ENCODE measurements at places on chromosomes 2 and 18. TPM values are rescaled to one million over a fixed set of nuclear protein-coding genes. Genes with fewer than 3 reads are reported as not detected.

- no peak overlapping the region for H3K27ac ChIP-seq
- peaks cover 44% of the 10 kb centered on the region for H3K36me3 ChIP-seq
- no peak for DNase-seq
- peaks cover under 1% of the 10 kb centered on the region for H3K4me1 ChIP-seq
These were observed 21.2 kb downstream of the CAPG start for GRCh38 chr2:85388878-85389538.

- peaks cover 40% of the 10 kb centered on the region for H3K4me1 ChIP-seq
- H3K27ac ChIP-seq: no peak overlapping the region
- no peak for DNase-seq
- H3K36me3 ChIP-seq: no peaks in the 10 kb centered on the region
- no peaks in the 10 kb centered on the region for H3K27me3 ChIP-seq
These were observed 100.4 kb upstream of the SMAD2 start for GRCh38 chr18:48030616-48031480.

GRCh38 chr2:43039376-43040080, 186.9 kb downstream of the ZFP36L2 start:
- no peak for DNase-seq
- no peaks in the 10 kb centered on the region for H3K36me3 ChIP-seq

DNA sequence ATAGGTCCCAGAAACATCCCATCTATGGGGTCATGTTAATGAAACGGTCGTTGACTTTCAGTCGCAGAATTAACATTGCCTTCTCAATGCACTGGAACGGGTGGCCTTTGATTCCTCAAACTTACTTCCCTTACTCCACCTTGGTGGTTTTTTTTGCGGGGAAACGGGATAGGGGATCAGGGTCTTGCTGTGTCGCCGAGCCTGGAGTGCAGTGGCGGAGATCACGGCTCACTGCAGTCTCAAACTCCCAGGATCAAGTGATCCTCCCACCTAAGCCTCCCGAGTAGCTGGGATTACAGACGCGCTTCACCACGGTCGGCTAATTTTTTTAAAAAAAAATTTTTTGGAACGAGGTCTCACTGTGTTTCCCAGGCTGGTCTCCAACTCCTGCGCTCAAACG, 754 bp downstream of the ATG16L1 start:
- DNase-seq: no peak
- H3K4me3 ChIP-seq: peak overlapping the region; percentile 95

The KCNK3 gene
- total RNA-seq: 10.6 TPM

- DNase-seq: no peak
- H3K27me3 ChIP-seq: no peaks in the 10 kb centered on the region
- H3K36me3 ChIP-seq: no peaks in the 10 kb centered on the region
- H3K27ac ChIP-seq: no peak overlapping the region
These were observed 29.9 kb upstream of the EIF2AK3 start for GRCh38 chr2:88657131-88657530.

The CDK15 gene
- not detected for total RNA-seq

GRCh38 chr2:121501031-121501430, 29.6 kb upstream of the RNU4ATAC start:
- H3K27me3 ChIP-seq: no peaks in the 10 kb centered on the region
- DNase-seq: no peak
- peaks cover 29% of the 10 kb centered on the region for H3K4me1 ChIP-seq
- no peak overlapping the region for H3K4me3 ChIP-seq

- DNase-seq: no peak
- peaks cover 22% of the 10 kb centered on the region for H3K4me1 ChIP-seq
- peak overlapping the region; percentile 80 for H3K27ac ChIP-seq
- no peaks in the 10 kb centered on the region for H3K27me3 ChIP-seq
- no peaks in the 10 kb centered on the region for H3K36me3 ChIP-seq
These were observed 641 bp downstream of the MAPRE3 start for GRCh38 chr2:26970928-26971627.

DNA sequence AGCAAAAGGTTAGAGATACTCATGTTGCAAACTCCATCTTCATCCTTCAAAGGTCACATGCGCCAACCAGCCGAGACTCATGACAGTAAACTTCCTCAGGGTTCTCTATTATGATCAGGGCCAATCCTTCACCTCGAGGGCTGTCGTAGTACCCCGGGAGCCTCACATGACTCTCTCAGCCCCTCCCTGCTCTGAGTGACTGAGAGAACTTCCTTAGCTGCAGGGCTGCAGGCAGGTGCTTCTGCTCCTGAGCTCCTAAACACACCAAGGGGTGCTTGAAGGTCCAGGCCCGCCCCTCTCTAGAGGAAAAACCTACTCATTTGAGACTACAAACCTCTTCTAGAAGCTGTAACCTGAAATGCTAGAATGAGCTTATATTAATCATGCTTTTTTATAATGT, 48.2 kb downstream of the LONRF2 start:
- peak overlapping the region; percentile 46 for H3K27ac ChIP-seq
- H3K36me3 ChIP-seq: no peaks in the 10 kb centered on the region
- peak; percentile 89 for DNase-seq
- no peaks in the 10 kb centered on the region for H3K27me3 ChIP-seq

- H3K27me3 ChIP-seq: no peaks in the 10 kb centered on the region
- peaks cover 18% of the 10 kb centered on the region for H3K4me1 ChIP-seq
- no peak overlapping the region for H3K27ac ChIP-seq
- no peaks in the 10 kb centered on the region for H3K36me3 ChIP-seq
- DNase-seq: no peak
These were observed 16.1 kb upstream of the MLPH start for GRCh38 chr2:237470914-237471313.

- DNase-seq: no peak
- H3K4me3 ChIP-seq: no peak overlapping the region
- H3K4me1 ChIP-seq: peaks cover 5% of the 10 kb centered on the region
These were observed 21.9 kb downstream of the ASXL2 start for GRCh38 chr2:25856377-25856776.

The HOXD10 gene
- 19.6 TPM for total RNA-seq

DNA sequence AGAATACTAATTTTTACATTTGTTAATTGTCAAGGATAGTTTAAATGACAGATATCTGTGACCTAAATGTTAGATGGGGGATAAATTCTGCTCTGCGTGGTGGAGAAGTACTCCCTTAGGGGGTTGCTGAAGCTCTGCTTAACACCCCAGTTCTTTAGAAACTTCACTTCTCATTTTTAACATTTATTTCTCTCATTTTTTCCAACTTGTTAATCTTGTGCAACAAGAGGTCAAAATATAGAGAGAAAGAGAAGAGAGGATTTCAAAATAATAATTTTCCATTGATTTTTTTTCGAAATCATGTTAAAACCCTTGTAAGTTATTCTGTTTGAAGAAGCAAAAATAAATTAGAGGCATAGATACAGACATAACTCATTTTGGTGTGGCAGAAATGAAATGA, 61.3 kb upstream of the SLC8A1 start:
- no peak for DNase-seq
- no peaks in the 10 kb centered on the region for H3K27me3 ChIP-seq
- H3K4me1 ChIP-seq: no peaks in the 10 kb centered on the region
- no peak overlapping the region for H3K27ac ChIP-seq
- H3K4me3 ChIP-seq: no peak overlapping the region

DNA sequence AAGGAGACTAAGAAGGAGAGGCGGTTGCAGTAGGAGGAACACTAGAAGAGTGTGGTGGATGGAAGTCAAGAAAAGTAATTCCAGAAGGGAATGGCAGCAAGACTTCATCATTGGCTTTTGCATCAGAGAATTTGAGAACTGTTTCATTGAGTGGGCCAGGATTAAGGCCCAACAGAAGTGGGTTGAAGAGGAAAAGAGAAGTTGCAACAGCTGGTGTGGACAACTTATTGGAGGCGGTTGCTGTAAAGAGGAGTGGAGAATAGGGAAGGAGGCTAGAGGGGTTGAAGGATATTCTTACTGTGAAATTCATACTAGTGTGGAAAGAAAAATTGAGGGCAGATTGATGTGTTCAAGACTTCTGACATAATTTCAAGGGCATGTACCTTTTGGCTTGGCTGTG, 168.7 kb upstream of the FN1 start:
- no peak overlapping the region for H3K27ac ChIP-seq
- no peaks in the 10 kb centered on the region for H3K36me3 ChIP-seq
- no peaks in the 10 kb centered on the region for H3K4me1 ChIP-seq
- no peak overlapping the region for H3K4me3 ChIP-seq

The CTAGE1 gene
- total RNA-seq: not detected

- H3K36me3 ChIP-seq: no peaks in the 10 kb centered on the region
- no peak overlapping the region for H3K27ac ChIP-seq
- H3K4me3 ChIP-seq: no peak overlapping the region
- DNase-seq: no peak
These were observed 745.3 kb downstream of the SATB2 start for GRCh38 chr2:198712485-198712884.

- H3K27me3 ChIP-seq: no peaks in the 10 kb centered on the region
- H3K4me3 ChIP-seq: no peak overlapping the region
- no peaks in the 10 kb centered on the region for H3K36me3 ChIP-seq
- H3K27ac ChIP-seq: no peak overlapping the region
- no peak for DNase-seq
- no peaks in the 10 kb centered on the region for H3K4me1 ChIP-seq
These were observed 1257.5 kb upstream of the ACVR2A start for GRCh38 chr2:146587291-146587713.

The CMPK2 gene
- total RNA-seq: 5.6 TPM

GRCh38 chr2:74001781-74002504, 17.2 kb downstream of the TET3 start:
- H3K27me3 ChIP-seq: no peaks in the 10 kb centered on the region
- H3K36me3 ChIP-seq: no peaks in the 10 kb centered on the region
- peak overlapping the region; percentile 70 for H3K4me3 ChIP-seq
- no peak for DNase-seq

DNA sequence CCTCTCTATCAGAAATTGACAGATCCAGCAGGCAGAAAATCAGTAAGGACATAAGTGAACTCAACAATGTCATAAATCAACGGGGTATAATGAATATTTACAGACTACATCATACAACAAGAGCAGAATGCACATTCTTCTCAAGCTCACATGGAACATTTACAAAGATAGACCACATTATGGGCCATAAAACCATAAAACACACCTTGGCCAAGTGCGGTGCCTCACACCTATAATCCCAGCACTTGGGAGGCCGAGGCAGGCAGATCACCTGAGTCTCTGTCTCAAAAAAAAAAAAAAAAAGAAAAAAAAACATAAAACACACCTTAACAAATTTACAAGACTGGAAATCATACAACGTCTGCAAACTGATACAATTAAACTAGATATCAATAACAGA, 36.7 kb downstream of the FBXO15 start:
- no peak overlapping the region for H3K4me3 ChIP-seq
- H3K27me3 ChIP-seq: no peaks in the 10 kb centered on the region
- DNase-seq: no peak
- no peaks in the 10 kb centered on the region for H3K4me1 ChIP-seq
- H3K36me3 ChIP-seq: no peaks in the 10 kb centered on the region

DNA sequence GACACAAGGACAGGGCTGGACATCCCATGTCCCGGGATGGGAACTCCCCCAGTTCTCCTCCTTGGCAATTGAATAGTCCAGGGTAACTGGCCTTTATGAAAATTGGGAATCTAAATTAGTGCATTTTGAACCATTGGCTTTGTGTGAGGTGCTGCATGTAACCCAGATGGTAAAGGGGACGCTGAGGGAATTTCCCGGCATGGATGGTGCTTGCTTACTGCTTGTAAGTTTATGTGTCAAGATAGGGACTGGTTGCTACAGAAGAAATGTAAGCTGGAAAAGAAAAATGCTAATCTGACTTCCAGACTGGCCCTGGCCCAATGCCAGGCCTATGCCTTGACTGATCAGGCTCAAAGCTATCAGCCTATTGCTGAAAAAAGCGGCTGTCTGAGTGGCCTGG, 1096.7 kb upstream of the DDX18 start:
- DNase-seq: no peak
- H3K27me3 ChIP-seq: no peaks in the 10 kb centered on the region
- H3K4me3 ChIP-seq: no peak overlapping the region
- no peaks in the 10 kb centered on the region for H3K4me1 ChIP-seq

- no peak overlapping the region for H3K4me3 ChIP-seq
- no peaks in the 10 kb centered on the region for H3K27me3 ChIP-seq
- DNase-seq: no peak
- no peaks in the 10 kb centered on the region for H3K36me3 ChIP-seq
- no peak overlapping the region for H3K27ac ChIP-seq
These were observed 8.2 kb downstream of the KCNJ3 start for GRCh38 chr2:154706660-154707059.

The WNT10A gene
- 2.5 TPM for total RNA-seq

All from vagina (tissue), 2 donors.